ENCODE measurements at places on chromosomes 7 and 10.

- DNase-seq: no peak
Measured at GRCh38 chr7:157046681-157047080, 36.2 kb upstream of the MNX1 start.

- DNase-seq: no peak
Measured at GRCh38 chr10:120095875-120096274, 203.3 kb downstream of the SEC23IP start.

GRCh38 chr7:50427518-50427917 lies 22.6 kb downstream of the FIGNL1 start:
- DNase-seq: no peak

GRCh38 chr10:114081911-114082583 lies 38.4 kb downstream of the ADRB1 start:
- DNase-seq: no peak

DNA sequence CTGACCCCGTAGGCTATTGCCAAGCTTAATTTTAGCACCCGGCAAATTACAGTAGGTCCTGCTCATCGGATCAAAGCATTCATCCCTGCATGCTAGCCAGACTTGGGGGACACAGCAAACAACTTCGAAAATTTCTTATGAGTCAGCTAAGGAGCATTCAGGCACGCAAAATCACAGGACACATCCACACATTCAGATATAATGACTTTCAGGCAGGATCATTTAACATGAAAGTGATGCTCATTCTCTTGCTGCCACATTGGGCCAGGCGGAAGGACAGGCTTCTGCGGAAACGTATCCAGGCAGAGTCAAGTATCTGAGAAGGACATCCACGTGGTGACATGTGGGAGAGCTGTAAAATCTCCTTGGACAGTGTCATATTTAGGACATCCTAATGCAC lies 474.0 kb upstream of the NRP1 start:
- DNase-seq: no peak

DNA sequence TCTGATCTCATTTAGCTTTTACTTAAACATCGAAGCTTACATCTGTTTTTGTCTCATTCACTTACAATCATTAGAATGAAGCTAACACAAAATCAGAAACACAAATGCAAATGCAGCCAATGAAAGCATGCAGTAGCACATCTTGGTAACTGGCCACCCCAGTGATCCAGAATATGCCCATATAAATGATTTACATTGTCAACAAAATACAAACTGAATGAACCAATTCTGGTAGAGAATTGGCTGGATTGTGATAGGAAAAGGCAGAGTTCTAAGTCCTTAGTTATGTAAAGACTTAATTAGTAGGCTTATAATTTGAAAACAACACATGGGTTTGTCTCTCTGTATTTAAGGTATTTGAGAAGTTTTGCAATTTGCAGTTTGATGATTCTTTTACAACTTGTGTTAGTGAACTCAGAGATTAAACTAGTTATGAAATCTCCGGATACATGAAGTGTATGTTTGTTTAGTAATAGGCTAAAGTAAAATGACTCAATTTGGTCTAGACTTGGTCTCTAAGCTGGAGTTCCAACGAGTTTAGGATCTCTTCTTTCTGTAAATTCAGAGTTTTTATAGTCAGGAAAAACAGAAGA lies 21.2 kb downstream of the TECTB start:
- DNase-seq: no peak

- no peak for DNase-seq
Measured at GRCh38 chr10:123134915-123135414, 805 bp upstream of the HMX3 start.

DNA sequence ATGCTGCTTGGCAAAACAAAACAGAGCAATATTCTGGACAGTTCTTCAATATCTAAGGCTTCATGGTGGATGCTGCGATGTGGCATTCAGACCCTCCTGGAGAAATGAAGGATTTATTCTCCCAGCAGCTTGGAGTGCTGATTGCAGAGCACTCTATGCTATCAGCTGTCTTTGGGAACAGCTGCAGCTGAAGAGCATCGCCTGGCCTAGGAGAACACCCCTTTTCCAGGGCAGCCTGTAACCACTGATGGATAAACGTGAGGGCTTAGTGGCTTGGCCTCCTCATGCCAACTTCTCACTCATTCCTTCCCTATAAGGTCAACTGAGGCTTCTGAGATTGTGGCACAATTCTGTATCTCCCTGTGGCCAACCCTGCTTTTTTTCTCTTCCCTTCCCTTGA lies 638.1 kb upstream of the CNTNAP2 start:
- no peak for DNase-seq

DNA sequence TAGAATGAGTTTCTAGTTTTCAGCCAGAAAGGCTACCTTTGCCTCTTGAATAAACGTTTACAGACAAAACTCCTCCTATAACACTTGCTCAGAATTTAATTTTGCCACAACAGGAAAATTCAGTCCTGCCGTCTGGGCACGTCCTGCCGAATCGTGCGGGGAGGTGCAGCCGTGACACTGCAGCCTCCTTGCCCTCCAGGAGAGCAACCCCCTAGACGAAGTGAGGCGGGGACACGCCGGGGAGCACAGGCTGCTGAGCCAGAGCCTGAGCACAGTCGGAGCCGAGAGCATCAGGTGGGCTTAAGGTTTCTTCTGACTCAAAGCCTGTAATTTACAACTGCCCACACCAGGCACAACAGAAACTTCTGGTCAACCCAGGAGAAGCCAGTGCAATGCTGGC lies 102.3 kb downstream of the DYNC2I1 start:
- no peak for DNase-seq

DNA sequence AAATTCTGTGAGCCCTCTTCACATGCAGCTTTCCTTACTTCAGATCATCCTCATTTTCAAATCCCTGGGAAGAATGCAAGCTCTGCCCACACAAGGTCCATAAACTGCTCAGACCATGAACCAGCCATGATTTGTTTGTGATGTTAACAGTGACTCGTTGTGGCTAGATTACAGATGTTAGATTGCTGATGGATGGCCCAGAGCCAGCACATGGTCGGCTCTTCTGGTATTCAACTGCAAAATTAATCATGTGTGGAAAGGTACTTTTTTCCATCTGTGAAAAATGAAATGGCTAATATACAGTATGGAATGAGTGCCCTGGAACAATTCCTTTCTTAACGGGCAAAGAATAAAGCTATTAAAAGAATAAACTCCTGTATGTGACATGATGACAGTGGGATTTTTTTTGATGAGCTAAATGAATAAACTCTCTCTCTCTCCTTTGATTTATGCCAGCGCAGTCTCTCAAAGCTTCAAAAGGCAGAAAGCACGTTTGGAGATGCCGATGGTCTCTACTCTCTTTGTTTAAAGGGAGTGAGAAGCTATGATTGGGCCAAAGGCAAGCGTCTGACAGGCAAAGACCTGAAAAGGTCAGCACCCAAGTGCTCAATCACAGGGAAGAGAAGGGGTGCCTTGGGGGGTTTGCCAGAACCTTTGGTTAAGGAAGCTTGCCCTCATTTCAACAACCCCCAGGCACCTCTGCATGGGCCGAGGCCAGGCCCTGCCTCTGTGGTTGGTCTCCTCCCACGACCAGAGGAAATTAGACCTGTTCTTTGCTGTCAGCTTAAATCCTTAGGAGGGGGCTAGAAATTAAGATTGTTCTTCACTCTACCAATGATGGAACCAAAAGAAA lies 444.0 kb upstream of the NFE2L3 start:
- DNase-seq: no peak

DNA sequence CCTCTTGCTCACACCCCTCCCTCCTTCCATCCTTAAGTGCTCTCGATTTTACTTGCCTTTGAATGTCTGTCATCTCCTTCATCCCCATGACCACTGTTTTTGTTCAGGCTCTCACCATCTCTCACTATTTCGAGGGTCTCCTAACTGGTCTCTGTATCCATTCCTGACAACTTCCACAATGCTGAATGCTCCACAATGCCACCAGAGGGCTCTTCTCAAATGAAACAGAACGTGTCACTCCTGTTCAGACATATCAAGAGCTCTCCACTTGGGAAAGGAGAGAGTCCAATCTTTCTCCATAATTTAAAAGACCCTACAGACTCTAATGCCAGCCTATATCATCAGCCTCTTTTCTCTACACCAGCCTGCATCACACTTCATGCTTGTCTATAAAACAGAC lies 9.0 kb upstream of the SLC13A1 start:
- DNase-seq: no peak

DNA sequence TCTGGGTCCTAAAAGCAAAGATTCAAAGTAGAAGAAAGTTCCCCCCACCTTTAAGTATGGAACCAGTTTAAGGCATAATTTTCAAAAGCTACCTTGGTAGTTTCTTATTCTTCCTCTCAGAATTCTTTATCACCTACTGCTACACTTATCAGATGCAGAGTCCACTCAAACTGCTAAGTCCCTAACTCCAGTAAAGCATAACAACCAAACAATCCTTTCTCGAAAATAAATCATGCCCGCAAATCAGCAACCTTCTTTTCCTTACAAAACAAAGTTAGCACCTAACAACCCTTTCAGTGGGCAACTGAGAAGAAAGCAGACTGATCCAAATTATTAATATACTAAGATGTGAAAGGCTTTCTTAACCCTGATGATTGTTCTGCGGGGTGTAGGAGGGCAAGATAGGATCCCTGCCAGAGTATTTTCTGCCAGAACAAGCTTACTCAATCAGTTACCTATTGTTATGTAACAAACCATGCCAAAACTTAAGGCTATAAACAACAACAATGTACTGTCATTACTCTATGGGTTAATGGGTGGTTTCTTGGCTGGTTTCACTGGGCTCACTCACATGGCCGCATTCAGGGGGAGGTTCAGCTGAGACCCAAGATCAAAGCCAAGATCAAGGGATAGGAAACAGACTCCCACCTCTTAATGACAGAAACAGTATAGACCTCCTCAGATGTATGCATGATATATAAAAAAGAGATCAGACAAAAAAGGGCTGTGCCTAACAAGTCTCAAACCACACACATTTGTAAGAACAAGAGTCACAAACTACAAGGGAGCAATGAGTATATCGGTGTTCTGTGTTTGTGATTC lies 42.0 kb downstream of the CCDC6 start:
- DNase-seq: no peak

DNA sequence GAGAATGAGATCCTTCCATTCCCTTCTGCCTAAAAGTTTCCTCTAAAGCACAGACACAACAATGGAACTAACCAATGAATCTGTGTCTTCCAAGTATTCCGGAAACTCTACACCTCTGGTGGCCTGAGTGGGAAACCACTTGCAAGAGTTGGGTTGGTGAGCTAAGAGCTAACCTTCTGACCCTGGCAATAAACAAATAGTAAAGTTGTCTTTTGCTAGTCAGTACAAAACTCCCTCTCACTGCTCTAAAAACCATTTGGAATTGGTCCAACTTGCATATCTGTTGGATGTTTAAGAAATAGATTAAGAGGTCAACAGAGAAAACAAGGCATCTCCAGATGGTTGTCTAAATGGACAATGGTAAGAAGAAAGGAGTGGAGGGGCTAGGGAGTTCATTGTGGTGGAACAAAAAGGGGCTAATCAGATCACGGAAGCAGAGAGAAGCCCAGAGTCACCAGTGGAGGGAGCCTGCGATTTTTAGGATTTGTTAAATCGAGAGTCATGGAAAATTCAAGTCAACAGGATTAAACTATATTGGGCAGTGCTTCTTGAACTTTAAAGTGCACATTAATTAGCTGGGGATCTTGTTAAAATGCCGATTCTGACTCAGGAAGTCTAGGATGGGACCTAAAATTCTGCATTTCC lies 192.3 kb downstream of the EVX1 start:
- DNase-seq: no peak

DNA sequence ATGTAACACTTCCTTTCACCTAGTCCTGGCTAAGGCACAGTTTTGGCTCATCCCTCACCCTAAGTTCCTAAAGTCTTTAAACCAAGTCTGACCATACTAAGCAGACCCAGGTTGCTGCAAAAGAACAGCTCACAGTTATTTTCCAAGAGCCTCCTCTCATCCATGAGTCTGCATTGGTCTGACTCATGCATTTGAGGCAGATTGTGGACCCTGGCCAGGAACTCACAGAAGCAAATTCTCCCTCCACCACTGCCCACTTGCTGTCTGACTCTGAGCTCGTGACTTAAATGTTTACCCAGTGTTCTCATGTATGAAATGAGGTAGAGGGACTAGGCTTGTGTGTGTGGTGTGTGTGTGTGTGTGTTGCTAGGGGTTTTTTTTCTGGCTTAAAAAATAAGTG lies 1272.8 kb downstream of the TYW1 start:
- DNase-seq: no peak

- DNase-seq: peak; percentile 66
Measured at GRCh38 chr10:102072673-102073527, 7.8 kb downstream of the HPS6 start.

DNA sequence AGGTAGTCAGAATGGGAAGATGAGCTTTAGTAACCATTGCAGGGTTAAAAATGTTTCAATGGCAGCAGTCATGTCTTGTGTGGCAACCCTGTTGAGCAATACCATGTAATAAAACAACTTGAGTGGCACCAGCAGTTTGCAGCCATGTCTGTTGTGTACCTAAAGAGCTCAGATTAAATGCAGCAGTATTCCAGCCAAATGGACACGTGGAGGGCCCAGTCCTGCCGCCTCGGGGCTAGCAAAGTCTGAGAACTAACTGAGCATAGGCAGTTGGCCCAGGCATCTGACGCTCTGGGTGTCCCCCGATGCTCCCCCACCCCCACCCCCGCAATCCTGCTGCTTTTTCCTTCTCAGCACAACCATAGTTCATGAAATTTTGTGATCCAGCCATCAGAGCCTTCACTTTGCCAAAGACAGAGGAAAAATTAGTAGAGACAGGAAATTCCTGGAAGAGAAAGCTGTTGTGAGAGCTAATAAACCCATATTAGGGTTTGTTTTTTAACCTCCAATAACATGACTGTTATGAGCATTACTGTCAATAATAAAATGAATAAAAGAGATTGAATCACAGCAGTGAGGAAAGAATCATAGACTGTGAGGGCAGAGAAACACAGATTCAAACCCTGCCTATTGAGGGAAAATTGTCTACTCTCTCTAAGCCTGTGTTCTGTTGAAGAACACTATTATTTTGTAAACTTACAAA lies 220.6 kb upstream of the RHOBTB1 start:
- DNase-seq: no peak

DNA sequence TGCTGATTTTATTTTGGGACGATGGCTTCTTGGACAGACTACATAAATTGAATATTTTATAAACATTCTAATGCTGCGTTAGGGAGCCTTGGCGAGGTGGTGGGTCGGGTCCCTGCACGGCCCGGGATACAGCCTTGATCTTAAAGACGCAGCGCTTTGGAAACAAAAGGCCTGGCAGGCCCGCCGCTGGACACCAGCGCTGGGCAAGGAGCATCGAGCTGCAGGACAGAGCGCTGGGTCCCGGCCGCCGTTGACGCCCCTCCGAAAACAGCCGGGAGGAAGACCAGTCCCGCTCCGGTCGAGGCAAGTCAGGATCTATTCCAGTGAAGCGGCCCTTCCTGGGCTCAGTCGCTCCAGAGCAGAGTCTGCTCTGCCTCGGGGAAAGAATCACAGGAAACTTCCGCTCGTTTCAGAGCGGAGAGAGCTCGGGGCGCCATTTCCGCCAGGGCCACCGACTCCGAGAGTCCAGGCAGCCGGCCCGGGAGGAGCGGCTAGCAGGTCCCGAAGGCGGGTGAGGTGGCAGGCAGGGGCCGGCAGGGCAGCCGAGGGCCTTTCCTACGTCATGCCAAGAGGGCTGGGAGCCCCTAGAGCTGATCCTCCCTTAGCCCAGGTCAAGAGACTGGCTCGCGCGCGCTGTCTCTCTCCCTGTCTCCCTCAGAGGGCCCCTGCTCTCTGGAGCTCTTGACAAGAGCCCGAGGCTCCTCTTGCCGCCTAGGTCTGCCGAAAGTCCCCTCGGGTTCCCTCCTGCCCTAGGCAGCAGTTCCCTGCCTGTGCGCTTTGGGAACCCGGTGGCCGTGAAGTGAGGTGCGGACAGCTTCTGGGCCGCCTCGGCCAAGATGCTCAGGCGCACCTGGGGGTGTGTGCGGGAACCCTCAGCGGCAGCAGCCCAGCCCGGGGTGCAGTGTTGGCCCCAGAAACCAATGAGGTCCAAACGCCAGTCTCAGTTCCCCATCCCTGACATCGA lies 1.4 kb upstream of the DRGX start:
- DNase-seq: no peak
